Thyroid gland (tissue), 4 donors: ENCODE measurements at places on chromosomes 2 and 18. TPM values are rescaled to one million over a fixed set of nuclear protein-coding genes. Genes with fewer than 3 reads are reported as not detected.
A peak's percentile ranks its signal among the peaks of the same experiment; 100 is the strongest.

The DPP10 gene
- total RNA-seq = 1.3 TPM

GRCh38 chr2:241541564-241542277, 16.8 kb upstream of the BOK start:
- no peaks in the 10 kb centered on the region for H3K27me3 ChIP-seq
- no peaks in the 10 kb centered on the region for H3K36me3 ChIP-seq
- H3K4me1 ChIP-seq = peaks cover 33% of the 10 kb centered on the region
- no peak overlapping the region for H3K4me3 ChIP-seq

The GCG gene
- not detected for total RNA-seq

The CD302 gene
- total RNA-seq = 80.3 TPM

GRCh38 chr2:49194701-49195100, 40.4 kb upstream of the FSHR start:
- no peaks in the 10 kb centered on the region for H3K4me1 ChIP-seq
- no peak overlapping the region for H3K4me3 ChIP-seq
- no peak for DNase-seq
- H3K27ac ChIP-seq = no peak overlapping the region
- no peaks in the 10 kb centered on the region for H3K36me3 ChIP-seq
- no peaks in the 10 kb centered on the region for H3K27me3 ChIP-seq

- no peaks in the 10 kb centered on the region for H3K36me3 ChIP-seq
- DNase-seq = peak; percentile 51
- H3K27me3 ChIP-seq = no peaks in the 10 kb centered on the region
- H3K4me3 ChIP-seq = no peak overlapping the region
- no peaks in the 10 kb centered on the region for H3K4me1 ChIP-seq
- peak overlapping the region; percentile 29 for H3K27ac ChIP-seq
Observed at GRCh38 chr18:45197526-45197970, 417.7 kb upstream of the SLC14A2 start.

GRCh38 chr2:16113568-16113967, 173.2 kb downstream of the MYCN start:
- H3K27ac ChIP-seq = no peak overlapping the region
- H3K36me3 ChIP-seq = no peaks in the 10 kb centered on the region
- no peak overlapping the region for H3K4me3 ChIP-seq
- no peaks in the 10 kb centered on the region for H3K27me3 ChIP-seq
- DNase-seq = no peak

DNA sequence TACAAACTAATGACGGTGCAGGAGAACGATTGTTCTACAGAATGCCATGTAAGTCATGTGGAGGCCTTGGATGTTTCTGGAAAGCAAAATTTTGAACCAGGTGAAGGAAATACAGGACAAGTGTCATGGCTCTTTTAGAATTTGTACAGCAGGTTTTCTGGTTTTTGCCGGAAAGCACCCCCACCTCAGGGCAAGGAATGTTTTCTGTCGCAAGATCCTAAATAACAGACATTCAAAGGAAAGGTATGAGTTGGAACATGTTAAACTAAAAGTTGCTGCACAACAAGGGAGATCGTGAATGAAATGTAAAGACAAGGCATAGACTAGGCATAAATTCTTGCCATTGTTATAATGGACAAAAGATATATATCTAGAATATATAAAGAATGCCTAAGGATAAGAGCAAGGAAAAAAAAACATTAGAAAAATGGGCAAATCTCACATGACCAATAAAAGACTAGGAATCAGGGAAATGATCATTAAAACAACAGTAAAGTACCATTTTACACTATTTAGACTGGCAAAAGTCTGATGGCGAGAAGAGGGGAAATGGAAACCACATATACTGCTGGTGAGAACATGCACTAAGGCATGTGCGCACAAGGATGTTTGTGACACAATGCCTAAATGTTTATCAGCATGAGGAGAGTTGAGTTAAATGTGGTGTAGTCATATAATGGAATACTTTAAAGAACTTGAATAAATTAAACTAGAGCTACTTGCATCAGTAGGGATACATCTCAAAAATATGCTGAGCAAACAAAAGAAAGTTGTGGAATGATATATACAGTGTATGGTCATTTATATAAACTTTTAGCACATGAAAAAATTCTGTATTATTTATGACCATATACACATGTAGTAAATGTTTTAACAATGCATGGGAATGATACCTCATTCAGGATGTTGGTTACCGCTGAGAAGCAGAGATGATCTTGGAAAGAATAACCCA, 127.0 kb downstream of the EML6 start:
- H3K27ac ChIP-seq = no peak overlapping the region
- H3K36me3 ChIP-seq = no peaks in the 10 kb centered on the region
- no peak for DNase-seq
- no peaks in the 10 kb centered on the region for H3K4me1 ChIP-seq

DNA sequence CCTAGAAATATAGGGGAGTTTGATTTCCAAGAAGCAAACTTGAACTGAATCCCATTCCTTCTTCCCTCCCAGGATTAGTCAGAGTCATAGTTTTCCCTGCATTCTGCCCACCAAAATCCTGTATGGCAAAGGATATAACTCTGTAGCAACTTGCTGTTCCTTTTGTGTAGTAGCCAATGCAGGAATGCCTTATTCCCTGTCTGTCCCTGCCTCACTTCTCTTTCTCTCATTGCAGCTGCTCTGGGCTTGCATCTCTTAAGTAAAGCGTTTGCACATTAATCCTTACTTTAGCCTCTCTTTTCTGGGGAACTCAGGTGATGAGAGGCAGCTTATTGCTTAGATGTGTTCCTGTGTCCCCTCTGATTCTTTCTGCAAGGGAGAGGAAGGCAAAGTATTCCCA, 333.1 kb upstream of the VWC2L start:
- H3K27me3 ChIP-seq = no peaks in the 10 kb centered on the region
- no peaks in the 10 kb centered on the region for H3K4me1 ChIP-seq
- H3K27ac ChIP-seq = no peak overlapping the region
- DNase-seq = no peak
- H3K36me3 ChIP-seq = no peaks in the 10 kb centered on the region

The VWC2L gene
- not detected for total RNA-seq

The CLEC4F gene
- total RNA-seq = not detected

DNA sequence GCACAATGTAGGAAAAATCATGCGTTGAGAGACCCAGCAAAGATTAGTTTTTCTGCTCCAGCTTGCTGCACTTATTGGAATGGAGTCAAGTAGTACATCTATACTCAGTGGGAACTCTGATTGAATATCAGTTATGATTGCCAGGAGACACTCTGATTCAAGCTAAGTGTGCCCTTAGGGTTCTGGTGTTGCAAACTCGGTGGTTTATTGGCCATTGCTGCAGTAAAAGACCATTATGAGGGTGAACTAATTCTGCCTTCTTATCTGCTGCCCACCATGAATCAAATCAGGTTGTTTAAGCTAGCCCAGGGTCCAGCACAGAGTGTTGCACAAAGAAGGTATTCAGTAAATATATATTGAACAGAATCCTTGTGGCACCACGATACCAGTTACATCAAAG, 74.8 kb upstream of the GLS start:
- no peaks in the 10 kb centered on the region for H3K36me3 ChIP-seq
- H3K27ac ChIP-seq = no peak overlapping the region
- H3K4me3 ChIP-seq = no peak overlapping the region
- H3K4me1 ChIP-seq = no peaks in the 10 kb centered on the region
- no peak for DNase-seq
- no peaks in the 10 kb centered on the region for H3K27me3 ChIP-seq

The SCYGR2 gene
- total RNA-seq = not detected

- no peaks in the 10 kb centered on the region for H3K27me3 ChIP-seq
- no peak overlapping the region for H3K4me3 ChIP-seq
- no peak for DNase-seq
Observed at GRCh38 chr2:64760128-64760527, 106.4 kb upstream of the SERTAD2 start.

GRCh38 chr2:725468-725867, 48.3 kb upstream of the TMEM18 start:
- H3K36me3 ChIP-seq = no peaks in the 10 kb centered on the region
- H3K27me3 ChIP-seq = no peaks in the 10 kb centered on the region
- DNase-seq = no peak

The IL36RN gene
- not detected for total RNA-seq

The TXNL4A gene
- 37.4 TPM for total RNA-seq

DNA sequence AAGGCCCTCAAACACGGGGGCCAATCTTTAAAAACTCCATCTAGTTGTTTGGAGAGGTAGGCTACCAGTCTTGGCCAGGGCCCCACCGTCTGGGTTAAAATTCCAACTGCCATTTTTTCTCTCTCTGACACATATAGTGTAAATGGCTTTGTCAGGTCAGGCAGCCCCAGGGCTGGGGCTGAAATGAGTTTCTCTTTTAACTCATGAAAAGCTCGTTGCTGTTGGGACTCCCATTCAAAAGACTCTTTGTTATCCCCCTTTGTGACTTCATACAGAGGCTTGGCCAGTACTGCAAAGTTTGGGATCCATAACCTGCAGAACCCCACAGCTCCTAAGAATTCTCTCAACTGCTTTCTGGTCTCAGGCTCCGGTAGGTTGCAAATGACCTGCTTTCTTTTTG, 99.4 kb upstream of the SLC1A4 start:
- H3K4me1 ChIP-seq = no peaks in the 10 kb centered on the region
- no peak overlapping the region for H3K4me3 ChIP-seq
- DNase-seq = no peak
- H3K27ac ChIP-seq = no peak overlapping the region
- no peaks in the 10 kb centered on the region for H3K27me3 ChIP-seq

DNA sequence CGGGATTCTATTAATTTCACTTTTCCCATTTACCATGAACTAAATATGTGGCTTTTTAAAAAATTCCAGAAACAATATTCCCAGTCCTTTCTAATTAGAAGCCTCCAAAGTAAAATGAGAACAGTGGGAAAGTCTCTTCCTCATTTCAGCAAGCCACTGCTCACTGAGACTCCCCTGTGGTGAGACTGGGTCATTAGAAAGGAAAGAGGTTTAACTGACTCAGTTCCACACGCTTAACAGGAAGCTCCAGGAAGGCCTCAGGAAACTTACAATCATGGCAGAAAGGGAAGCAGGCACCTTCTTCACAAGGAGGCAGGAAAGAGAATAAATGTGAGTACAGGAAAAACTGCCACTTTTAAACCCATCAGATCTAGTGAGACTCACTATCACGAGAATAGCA, 258.9 kb upstream of the CHAC2 start:
- no peak overlapping the region for H3K4me3 ChIP-seq
- H3K4me1 ChIP-seq = no peaks in the 10 kb centered on the region
- no peaks in the 10 kb centered on the region for H3K36me3 ChIP-seq

GRCh38 chr2:119425620-119426395, 5.8 kb upstream of the TMEM37 start:
- H3K27me3 ChIP-seq = no peaks in the 10 kb centered on the region
- H3K4me1 ChIP-seq = peaks cover 48% of the 10 kb centered on the region
- DNase-seq = no peak
- H3K36me3 ChIP-seq = no peaks in the 10 kb centered on the region
- no peak overlapping the region for H3K27ac ChIP-seq

The ALPI gene
- total RNA-seq = not detected

DNA sequence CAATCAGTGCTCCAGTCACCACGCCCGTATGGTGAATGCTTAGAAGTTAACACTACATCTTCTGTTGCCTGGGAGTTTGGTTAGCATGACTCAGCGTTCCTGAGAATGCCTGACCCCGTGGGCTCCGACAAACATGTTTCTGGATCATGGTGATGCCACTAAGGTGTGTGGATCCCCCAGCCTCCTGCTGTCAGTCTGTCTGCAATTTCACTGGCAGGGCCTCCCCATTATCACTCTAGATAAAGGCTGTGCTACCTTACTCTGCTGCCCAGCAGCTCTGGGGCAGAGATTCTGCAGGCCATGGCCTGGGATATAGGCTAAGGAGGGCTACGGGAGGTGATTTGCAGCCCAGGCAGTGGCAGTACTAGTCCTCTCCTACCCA, 66.0 kb downstream of the STPG4 start:
- no peaks in the 10 kb centered on the region for H3K27me3 ChIP-seq
- no peak for DNase-seq
- H3K4me3 ChIP-seq = no peak overlapping the region
- no peaks in the 10 kb centered on the region for H3K36me3 ChIP-seq
- no peak overlapping the region for H3K27ac ChIP-seq
- H3K4me1 ChIP-seq = peaks cover 4% of the 10 kb centered on the region

The PLCD4 gene
- total RNA-seq = 2.0 TPM

- H3K27ac ChIP-seq = no peak overlapping the region
- no peaks in the 10 kb centered on the region for H3K4me1 ChIP-seq
- H3K27me3 ChIP-seq = no peaks in the 10 kb centered on the region
- no peaks in the 10 kb centered on the region for H3K36me3 ChIP-seq
Observed at GRCh38 chr2:4427083-4427482, 723.7 kb downstream of the DCDC2C start.

DNA sequence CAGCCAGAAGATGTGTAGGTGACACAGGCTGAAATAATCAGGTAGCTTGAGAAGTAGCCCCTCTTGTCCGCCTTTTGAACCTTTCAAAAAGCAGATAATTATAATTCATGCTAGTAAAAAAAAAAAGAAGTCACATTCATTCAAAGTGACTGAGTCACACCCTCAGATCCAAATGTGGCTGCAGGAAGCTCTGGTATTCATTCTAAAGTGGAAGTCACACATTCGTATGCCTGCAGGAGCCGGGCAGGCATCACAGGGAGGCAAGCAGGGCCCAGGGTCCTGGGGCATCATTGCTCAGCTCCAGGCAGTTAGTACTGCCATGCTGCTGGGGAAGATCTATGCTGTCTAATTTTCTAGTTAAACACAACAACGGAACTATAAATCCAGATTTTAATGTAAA, 21.7 kb upstream of the RAB11FIP5 start:
- DNase-seq = no peak
- no peaks in the 10 kb centered on the region for H3K27me3 ChIP-seq
- H3K27ac ChIP-seq = no peak overlapping the region
- H3K36me3 ChIP-seq = no peaks in the 10 kb centered on the region
- H3K4me3 ChIP-seq = no peak overlapping the region
- H3K4me1 ChIP-seq = no peaks in the 10 kb centered on the region

DNA sequence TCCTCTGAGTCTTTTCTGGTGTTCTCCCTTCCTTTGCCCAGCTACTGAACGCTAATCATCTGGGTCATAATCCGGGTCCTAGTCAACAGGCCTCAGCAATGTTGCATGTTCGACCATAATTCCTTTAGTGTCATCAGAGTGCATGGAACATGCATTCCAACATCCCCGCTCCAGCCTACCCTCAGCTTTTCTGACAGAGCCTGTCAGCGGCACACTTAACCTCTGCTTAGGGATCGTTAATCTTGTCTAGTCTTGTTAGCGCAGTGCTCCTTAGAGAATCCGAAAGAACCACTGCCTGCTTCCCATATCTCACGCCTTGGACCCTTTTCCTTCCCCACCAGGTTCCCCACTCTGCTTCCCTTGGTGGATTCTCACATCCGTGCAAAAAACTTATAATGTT, 767.9 kb upstream of the ID2 start:
- H3K27ac ChIP-seq = no peak overlapping the region
- H3K4me1 ChIP-seq = no peaks in the 10 kb centered on the region
- DNase-seq = no peak
